Epithelial cell of proximal tubule (primary cell): ENCODE measurements at places on chromosomes 3 and 15. TPM values are rescaled to one million over a fixed set of nuclear protein-coding genes. Genes with fewer than 3 reads are reported as not detected.

IDH3A gene
- 40.8 and 57.5 TPM in 2 replicates for total RNA-seq

- no peak for DNase-seq
These were observed 53.6 kb downstream of the TMEM39A start for GRCh38 chr3:119409844-119410243.

DNA sequence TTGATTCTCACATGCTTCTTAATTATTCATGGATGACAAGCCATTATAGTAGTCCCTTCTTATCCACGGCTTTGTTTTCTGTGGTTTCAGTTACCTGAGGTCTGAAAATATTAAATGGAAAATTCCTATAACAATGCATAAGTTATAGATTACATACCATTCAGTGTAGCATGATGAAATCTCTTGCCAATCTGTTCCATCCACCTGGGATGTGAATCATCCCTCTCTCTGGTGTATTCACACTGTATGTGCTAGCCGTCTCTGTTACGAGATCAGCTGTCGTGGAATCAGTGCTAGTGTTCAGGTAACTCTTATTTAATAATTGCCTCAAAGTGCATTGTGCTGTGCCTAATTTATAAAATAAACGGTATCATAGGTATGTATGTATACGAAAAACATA is 5.2 kb downstream of the WDR5B start:
- no peak for DNase-seq

NAALADL2 gene
- 1.0 and 2.9 TPM in 2 replicates for total RNA-seq

GATA2 gene
- total RNA-seq: 1.4 and 4.0 TPM in 2 replicates

GRCh38 chr3:10524270-10524669 is 18.9 kb upstream of the ATP2B2 start:
- DNase-seq: no peak

DNA sequence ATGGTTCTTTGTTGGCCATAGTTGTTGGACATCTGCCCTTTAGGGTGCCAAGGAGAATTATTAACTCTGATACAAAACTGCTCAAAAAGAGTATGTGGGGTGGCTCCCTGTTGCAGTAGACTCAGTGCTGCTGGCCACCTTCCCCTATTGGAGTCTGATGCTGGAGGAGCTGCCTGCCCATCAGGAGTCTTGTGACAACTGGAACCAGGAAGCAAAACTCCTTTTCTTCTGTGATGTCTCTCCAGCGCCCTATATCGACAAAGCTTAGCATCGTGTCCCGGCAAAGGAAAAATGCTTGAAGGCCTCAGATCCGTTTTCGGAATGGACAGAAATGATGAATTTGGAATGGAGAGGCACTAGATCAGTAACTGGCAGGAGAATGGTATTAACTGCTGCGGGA is 23.5 kb downstream of the PAK2 start:
- DNase-seq: no peak

GRCh38 chr3:106850437-106850836 is 526.8 kb upstream of the CCDC54 start:
- DNase-seq: no peak

KIF23 gene
- total RNA-seq: 71.5 and 87.9 TPM in 2 replicates

DNA sequence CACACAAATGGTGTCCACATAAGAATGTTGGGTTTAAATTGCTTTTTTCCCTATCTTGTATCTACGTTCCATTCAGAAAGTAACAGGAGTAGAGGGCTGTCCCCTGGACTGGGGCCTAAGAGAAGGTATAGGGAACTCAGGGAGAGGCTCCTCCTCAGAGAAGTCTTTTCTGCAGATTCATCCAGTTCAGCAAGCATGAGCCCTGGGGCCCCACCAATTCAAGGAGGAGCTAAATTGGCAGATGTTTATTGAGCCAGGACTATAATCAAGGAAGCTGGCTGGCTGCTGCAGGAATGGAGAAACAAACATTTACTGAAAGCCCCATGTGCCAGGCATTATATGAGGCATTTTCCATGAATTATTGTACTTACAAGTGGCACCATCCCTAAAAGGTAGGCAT is 22.1 kb upstream of the LARS2 start:
- DNase-seq: no peak

DNA sequence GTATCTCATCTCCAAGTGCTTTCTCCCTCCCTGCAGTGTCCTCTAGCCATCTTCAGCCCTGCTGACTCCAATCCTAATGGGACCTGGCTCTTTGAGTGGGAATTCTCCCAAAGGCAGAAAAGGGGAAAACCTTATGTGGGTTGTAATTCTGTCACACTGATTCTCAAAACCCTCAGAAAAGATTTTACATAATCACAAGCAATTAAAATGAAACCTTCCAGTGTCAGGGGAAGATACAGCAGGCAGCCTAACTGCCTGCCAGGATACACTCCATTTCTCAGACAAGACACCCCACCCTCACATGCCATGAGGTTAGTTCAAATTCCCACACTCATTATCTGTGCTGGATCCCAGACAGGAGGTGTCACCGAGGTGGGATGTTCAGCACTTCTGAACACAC is 121.4 kb downstream of the RFTN1 start:
- no peak for DNase-seq

SLC22A14 gene
- total RNA-seq: not detected in 2 replicates

FAM227B gene
- 3.2 and 6.6 TPM in 2 replicates for total RNA-seq

DNA sequence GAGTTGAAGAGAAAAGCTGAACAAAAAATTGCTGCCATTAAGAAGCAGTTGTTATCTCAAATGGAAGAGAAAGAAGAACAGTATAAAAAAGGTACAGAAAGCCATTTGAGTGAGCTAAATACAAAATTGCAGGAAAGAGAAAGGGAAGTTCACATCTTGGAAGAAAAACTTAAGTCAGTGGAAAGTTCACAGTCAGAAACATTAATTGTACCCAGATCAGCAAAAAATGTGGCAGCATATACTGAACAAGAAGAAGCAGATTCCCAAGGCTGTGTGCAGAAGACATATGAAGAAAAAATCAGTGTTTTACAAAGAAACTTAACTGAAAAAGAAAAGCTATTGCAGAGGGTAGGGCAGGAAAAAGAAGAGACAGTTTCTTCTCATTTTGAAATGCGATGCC is 152.4 kb upstream of the LRRFIP2 start:
- no peak for DNase-seq

DNA sequence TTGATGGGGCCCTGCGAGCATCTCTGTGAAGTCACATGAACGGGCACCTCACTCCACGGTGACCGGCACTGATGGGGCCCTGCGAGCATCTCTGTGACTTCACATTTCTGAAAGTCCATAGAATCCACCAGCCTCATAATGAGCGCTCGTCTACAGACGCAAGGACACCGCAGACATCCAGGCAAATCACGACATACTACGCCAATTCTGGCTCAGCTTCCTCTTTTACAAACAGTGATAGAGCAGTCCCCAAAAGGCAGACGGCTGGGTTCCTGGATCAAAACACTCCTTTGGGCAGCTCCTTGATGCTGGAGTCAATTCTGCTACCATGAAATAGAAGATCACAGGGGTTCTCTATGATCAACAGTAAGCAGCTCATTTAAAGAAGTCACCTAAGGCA is 125.4 kb downstream of the XXYLT1 start:
- DNase-seq: no peak

DNA sequence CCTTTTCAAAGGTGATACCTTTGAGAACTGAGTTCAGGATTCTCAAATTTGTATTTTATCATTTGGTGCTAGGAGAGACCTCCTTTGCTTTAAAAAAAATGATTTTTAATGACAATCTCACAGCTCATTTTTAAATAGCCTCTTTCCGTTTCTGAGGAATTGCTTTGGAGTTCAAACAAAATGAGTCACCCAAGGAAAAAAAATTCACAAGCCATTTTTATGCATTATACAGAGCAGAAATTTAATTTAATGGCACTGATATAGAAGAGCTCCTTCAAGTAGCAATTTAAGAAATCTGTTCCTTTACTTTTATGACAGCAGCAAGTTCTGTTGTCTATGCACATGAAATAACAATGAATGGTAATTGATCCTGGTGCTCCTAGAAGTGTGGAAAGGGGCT is 337.9 kb upstream of the KCNMB2 start:
- DNase-seq: no peak

- no peak for DNase-seq
These were observed 80.3 kb downstream of the TFG start for GRCh38 chr3:100789579-100789978.

GRCh38 chr3:90068783-90069182 is 961.4 kb downstream of the EPHA3 start:
- DNase-seq: no peak

IQCF5 gene
- not detected in 2 replicates for total RNA-seq

DNA sequence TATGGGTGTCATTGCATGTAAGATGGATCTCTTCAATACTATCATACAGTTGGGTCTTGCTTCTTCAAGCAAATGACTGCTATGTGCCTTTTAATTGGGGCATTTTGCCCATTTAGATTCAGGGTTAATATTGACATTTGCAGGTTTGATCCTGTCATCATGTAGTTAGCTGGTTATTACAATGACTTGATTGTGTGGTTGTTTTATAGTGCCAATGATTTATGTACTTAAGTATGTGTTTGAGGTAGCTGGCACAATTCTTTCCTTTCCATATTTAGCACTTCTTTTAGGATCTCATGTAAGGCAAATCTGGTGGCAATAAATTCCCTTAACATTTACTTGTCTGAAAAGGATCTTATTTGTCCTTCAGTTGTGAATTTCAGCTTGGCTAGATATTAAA is 267.5 kb downstream of the VGLL3 start:
- DNase-seq: no peak

GRCh38 chr15:81296673-81297072 is 27.3 kb downstream of the STARD5 start:
- DNase-seq: no peak

AP3B2 gene
- total RNA-seq: under 0.01 and 0.07 TPM in 2 replicates

KLHL40 gene
- total RNA-seq: not detected in 2 replicates

DNA sequence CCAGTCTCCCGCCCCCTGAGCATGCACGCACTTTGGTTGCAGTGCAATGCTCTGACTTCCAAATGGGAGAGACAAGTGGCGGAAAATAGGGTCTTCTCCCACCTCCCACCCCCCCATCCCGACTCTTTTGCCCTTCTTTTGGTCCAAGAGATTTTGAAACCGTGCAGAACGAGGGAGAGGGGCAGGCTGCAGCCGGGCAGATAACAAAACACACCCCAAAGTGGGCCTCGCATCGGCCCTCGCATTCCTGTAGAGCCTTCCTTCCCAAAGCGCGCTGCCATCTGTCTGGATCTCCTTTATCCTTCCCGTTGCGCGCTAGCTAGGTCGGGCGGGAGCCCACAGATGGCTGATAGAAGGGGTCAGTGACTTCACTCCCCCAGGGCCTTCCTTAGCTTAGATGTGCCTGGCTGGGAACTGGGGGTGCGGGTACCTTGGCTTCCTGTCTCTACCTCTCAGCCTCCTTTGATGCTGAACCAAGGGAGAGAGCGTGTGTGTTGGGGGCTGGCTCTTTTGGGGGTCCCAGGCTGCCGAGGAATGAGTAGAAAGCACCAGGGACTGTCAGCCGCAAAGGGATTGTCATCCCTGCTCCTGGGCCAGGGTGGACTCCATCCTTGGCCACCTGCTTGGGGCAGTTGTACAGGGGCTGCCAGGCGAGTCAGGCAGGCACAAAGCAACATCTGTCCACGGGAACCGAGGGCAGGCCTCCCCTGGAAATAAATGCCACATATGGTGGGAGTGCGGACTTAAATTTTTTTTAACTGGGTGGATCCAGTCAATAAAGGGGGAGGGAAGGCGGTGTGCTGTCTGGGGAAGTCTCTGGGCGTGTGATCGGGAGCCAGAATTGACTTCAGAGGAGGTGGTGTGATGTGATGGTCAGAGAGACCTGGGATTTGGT is 1.8 kb downstream of the SMAD3 start:
- no peak for DNase-seq

DNA sequence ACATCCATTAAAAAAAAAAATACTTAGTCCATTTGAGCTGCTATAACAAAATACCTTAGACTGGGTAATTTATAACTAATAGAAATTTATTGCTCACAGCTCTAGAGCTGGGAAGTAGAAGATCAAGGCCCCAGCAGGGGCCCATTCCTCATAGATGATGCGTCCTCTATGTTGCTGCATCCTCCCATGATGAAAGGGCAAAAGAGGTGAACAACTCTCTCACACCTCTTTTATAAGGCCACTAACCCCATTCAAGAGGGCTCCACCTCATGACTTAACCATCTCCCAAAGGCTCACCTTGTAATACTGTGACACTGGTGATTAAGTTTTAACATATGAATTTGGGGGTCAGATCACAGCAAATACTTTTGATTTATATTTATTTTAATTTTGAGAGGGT is 3.0 kb upstream of the TLNRD1 start:
- DNase-seq: no peak

DNA sequence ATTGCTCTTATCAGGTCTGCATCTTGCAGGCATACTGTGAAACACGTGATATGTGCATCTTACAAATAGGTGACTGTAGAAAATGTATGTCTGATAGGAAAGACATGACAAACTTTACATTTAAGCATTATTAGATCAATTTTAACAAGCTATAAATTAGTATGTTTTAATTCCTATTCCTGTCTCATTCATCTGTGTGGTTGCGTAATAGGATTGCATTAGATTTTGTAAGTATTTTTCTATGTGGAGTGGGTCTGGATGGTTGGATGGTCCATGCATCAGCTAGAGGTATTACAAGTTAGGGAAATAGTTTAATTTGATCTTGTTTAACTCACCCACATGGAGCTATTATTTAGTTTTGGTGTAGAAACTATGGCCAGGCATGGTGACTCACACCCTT is 18.8 kb downstream of the ASTE1 start:
- DNase-seq: no peak

- no peak for DNase-seq
These were observed 32.3 kb upstream of the MFSD1 start for GRCh38 chr3:158769549-158769948.

DPPA4 gene
- total RNA-seq: not detected in 2 replicates
